ENCODE measurements at places on chromosomes 3 and 15. TPM values are rescaled to one million over a fixed set of nuclear protein-coding genes. Genes with fewer than 3 reads are reported as not detected.

DUOXA1 gene
- total RNA-seq: not detected

DNA sequence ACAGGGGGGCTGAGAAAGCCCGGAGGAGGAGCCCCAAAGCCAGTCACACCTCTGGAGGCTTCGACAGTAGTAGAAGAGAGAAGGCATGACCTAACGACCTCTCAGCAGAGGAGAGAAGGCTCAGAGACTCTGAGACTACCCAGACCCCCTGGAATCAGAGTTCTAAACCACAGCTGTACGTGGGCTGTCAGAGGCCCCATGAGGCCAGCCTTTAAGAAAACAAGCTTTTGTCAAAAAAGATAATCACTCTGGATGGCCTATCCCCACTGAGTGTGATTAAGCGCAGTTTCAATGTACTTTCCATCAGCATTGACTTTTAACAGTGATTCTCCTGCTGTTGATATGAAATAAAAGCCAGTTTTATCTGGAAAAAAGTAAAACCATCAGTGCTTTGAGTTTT, 330.3 kb downstream of the CLSTN2 start:
- no peak for DNase-seq

CACNA2D2 gene
- not detected for total RNA-seq

- DNase-seq: no peak
Observed at GRCh38 chr15:47184003-47184907, 533.0 kb upstream of the SEMA6D start.

CALML4 gene
- total RNA-seq: 2.2 TPM

DNA sequence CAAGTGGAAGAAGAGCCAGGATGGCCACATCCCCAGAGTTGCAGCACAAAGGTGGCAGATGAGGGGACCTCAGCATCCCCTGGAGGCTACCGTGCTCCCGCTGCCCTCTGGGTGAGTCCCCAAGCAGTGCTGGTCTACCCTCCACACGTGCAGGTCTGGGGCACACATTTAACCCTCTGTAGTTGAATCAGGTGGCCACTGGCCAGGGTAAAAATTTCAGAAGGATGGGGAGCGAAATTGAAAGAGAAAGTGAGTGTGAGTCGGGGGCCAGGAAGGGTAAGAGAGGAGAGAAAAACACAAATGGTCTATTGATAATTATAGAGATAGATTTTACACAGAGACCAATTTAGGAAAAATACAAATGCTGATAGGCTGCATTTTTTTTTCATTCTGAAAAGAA, 139.5 kb upstream of the EIF1B start:
- DNase-seq: no peak

DNA sequence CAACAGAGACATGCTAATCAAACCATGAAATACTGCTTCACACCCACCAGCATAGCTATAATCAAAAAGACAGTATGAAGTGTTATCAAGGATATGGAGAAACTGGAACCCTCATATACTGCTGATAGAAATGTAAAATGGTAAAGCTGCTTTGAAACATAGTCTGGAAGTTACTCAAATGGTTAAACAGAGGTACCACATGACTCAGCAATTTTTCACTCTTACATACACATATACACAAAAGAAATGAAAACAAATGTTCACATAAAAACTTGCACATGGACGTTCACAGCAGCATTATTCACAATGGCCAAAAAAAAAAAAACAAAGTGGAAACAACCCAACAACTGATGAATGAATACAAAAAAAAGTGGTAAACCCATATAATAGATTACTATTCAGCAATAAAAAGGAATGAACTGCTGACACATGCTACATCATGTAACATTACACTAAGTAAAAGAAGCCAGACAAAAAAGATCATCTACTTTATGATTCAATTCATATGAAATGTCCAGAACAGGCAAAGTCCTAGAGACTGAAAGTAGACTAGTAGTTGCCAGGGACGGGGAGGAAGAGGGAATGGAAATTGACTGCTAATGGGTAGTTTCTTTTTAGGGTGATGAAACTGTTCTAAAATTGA, 23.2 kb downstream of the ZNF148 start:
- DNase-seq: peak; percentile 42

- DNase-seq: peak; percentile 36
Observed at GRCh38 chr3:50154840-50155490, at the start of gene SEMA3F. Gene SEMA3F (plus strand): TSS chr3:50155324. CDS start chr3:50159623, 4,299 bp downstream.

GPR62 gene
- total RNA-seq: not detected

ALPK3 gene
- 33.5 TPM for total RNA-seq

GRCh38 chr15:68279779-68280753, 2.5 kb downstream of the FEM1B start:
- no peak for DNase-seq

SAMMSON gene
- total RNA-seq: not detected

DNA sequence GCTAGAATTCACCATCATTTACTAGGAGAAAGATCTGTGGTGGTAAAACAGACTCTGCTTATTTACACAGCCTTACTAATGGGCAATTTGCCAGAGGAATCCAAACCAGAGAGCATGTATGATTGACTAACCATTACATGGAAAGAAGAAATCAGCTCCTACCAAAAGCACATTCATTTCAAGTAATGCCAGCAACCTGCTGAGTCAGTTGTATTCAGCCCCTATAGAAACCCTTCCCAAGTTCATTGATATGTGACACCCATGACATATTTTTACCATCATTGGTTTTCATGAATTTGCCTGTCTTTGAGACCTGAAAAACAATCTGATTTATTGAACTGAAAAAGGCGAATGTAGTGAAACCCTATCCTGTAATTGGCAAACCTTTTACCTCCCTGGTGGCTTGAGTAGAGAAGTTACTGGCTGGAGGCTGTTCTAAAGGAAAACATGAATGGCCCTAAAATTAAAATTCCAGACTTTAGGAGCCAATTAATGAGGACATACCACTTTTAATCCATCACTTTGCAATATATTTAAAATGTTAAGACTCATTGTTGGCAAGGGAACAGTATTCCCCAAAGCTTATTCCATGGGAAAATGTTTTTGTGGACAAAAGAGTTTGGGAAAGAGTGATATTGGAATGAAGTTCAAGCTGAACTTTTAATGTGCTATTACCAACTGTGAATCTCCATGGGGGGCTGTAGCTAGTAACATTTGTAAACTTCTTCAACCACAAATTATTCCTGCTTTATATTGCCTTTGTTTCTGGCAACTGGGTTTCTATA, 542.9 kb downstream of the FHIT start:
- DNase-seq: peak; percentile 1

GRCh38 chr3:179244878-179245277, 6.0 kb downstream of the KCNMB3 start:
- no peak for DNase-seq

DNA sequence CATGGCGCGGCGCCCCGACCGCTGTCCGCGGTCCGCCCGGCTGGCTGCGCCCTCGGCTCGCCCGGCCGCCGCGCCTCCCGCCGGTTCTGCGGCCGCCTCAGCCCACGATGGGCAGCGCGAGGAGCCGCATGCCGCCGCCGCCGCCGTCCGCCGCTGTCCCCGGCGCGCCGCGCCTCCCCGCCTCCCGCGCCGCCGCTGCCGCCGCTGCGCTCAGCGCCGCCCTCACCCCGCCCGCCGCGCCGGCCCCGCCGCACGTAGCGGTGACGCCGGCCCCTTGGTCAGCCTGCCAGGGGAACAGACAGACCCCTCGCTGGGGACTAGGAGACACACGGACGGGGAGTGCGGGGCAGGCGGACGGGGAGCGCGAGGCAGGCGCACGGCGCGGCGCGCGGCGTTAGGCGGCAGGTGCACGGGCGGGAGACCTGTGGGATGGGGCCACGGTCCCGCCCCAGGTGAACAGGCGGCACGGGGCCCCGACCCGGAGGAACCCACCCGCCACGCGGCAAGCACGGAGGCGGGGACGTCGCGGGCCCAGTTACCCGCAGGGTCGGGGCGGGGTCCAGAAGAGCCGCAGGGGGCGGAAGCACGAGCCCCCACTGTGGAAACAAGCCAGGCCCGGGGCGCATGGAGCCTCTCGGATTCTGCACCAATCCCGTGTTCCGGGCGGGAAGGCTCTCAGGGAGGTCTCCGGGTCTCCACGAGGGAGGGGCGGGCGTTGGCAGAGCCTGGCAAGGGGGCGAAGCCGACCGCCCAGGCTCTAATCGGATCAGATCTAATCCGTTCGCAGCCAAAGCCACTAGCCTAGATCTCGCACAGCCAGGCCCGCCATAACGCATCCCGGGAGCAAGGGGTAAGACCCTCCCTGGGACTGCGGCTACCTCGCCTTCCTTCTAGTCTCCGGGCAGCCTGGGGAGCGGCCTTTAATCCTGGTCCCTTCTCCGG, at the start of gene CSPG5:
TSS of gene CSPG5 (minus strand) at position 175 of the 942 bp plus-strand sequence. CDS start at position 3, 172 bp downstream.
- no peak for DNase-seq

DNA sequence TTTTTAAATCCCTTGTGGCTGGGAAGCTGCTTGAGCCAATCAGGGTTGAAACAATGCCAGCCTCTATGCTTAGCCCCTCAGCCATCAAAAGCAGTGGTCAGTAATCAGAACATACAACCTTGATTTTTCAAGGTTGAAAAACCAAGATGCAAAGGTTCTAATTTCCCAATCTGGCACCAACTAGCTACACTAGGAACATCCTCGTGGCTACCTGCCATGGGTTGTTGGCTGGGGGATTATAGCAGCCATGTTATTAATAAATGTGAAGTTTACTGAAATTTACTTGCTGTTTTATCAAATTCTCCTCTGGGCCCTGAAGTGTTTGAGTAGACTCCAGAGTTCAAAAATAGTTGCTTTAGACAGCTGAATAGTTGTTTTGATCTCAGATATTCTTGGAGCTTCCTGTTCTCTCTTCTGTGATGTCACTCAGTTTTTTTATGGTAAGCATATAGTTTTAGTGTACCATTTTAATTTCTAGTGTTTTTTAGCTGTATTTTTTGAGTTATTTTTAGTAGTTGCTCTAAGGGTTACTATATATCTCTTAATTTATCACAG, 31.9 kb downstream of the PCCB start:
- DNase-seq: no peak

GRCh38 chr3:87410110-87410509, 133.7 kb upstream of the POU1F1 start:
- DNase-seq: peak; percentile 20

GP5 gene
- total RNA-seq: 0.06 TPM

DNA sequence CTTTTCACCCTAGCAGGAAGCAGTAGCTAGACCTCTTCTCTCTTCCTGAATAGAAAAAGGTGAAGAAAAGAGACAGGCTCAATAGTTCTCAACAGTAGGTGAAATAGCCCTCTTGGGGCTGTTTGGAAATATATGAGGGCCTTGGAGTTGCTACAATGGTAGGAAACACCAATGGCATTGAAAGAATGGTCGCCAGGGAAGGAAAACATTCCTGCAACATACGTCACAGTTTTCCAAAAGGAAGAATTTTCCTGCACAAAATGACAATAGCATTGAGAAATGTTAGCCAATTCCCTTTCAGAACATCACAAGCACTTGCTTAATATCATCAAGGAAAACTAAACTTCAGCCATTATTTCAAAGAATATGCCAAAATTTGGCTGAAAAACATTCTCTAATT, 484.5 kb downstream of the IGSF11 start:
- no peak for DNase-seq

GRCh38 chr3:158743664-158744566, 11.7 kb upstream of the RARRES1 start:
- DNase-seq: no peak

DNA sequence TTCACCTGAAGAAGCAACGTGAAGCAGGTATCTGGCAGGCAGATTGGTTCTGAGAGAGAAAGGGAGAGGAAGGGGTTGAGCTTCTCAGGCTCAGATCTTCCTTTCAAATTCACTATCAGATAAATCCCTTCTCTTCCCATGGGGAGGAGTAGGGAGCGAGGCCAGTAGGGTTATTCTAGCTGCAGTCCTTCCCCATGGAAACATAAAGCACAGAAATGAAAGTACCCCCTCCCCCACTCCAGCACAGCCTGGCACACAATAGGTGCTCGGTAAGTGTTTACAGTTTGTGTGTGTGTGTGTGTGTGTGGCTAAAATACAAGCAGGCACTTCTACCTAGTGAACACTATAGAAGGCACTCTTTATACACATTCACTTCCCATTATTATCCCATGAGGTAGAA, 20.8 kb upstream of the VPS8 start:
- DNase-seq: no peak

- DNase-seq: no peak
Observed at GRCh38 chr15:29383367-29383766, 113.7 kb upstream of the NSMCE3 start.

GRCh38 chr3:144106970-144107369, 135.3 kb downstream of the DIPK2A start:
- no peak for DNase-seq

DNA sequence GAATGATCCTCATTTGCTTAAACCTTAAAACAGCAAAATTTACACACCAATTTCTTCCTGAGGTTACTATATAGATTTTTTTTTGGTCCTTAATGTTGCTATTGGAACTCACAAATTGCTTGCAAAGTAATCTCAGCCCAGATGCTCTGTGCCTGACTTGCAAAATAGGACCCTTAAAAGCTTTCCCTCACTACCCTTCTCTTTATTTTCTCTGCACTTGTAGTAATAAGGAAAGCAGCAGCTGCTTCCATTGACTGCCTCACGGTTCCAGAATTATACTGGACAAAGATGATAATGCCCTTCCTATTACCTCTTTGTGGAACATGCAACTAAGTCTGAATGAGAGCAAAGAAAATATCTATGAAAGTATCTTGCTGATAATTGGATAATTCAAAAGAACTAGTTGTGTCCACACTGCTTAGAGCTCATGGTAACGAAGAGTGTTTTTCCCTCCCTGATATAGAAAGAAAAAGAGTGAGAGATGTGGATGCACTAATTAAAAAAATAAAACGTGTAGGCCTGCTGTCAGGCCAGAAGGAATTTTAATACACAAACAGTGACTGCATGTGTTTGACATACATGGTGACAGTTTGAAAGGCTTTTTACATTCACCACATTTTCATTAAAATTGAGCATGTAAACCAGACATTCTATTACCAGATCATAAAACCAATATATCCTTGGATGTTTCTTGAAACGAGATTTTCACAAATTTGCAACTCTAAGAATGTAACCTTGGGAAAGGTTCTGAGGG, 783.1 kb downstream of the GBE1 start:
- DNase-seq: no peak

DNA sequence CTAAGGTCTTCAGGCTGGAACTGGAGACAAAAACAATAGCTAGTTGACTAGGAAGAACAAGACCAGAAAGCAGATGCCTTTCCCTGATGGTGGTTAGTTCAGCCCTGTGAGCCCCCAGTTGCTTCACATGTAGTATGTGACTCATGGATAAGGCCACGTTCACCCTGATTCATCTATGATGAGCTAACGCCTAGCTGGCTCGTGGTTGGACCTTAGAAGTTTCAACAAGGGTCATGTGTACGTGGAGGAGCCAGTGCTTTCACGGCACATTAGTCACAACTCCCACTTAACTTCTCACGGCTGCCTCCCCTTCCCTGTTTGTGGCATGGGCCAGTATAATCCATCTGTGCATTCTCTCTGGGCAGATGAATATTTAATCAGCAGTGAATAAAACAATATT, 20.6 kb downstream of the COL8A1 start:
- peak; percentile 99 for DNase-seq

GRCh38 chr3:69130689-69131088, 8.3 kb upstream of the LMOD3 start:
- no peak for DNase-seq

NGLY1 gene
- 23.7 TPM for total RNA-seq

GRCh38 chr15:63497642-63498467, 6.5 kb upstream of the USP3 start:
- no peak for DNase-seq
